ENCODE measurements at places on chromosomes 5 and 9. TPM values are rescaled to one million over a fixed set of nuclear protein-coding genes. Genes with fewer than 3 reads are reported as not detected.

DNA sequence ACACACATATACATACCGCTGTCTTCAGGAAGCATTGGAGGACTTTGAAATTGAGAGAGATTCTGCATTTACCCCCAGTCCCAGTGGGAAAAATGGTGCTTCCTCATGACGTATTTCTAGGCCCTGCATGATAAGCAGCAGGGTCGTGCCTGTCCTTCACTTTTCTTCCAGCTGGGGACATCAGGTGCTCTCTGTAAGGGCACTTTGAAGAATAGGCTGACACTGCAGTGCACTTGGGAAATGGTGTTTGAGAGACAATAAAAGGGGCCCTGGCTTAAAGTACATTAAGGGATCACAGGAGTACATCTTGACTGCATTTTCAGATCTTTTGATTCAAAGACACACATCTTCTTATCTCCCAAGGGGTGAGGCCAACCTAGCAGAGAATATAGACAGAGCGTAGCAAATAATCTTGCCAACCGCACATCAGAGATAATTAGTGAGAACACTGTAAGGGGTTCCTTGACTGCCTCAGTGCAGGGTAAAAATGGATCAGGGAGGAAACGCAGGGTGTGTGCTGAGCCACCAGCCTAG is 437.9 kb downstream of the CSNK1G3 start:
- no peak for DNase-seq

ADGRV1 gene
- 0.42 TPM for total RNA-seq

FAXDC2 gene
- total RNA-seq: 3.5 TPM

GRCh38 chr5:68554571-68555279 is 339.2 kb downstream of the PIK3R1 start:
- no peak for DNase-seq

- no peak for DNase-seq
Measured at GRCh38 chr5:75460532-75460931, 50.9 kb downstream of the CERT1 start.

GRCh38 chr5:160478163-160478562 is 56.5 kb downstream of the PTTG1 start:
- DNase-seq: no peak

DNA sequence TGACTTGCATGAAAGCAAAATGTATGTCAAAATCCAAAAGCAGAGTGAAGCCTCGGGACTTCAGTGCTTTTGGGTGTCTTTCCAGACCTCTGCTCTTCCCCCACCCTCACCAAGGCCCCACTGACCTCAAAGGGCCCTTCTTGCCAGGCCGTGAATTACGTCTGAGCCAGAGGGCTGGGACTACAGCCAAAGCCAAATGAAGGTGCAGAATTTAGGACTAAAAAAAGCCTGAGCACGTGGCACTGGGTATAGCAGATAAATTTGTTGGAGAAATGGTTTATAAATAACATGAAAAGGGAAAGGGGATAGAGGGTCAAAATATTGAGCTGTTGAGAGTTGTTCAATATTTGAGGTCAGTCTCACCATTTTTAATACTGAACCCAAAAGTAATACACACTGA is 163.4 kb downstream of the GHR start:
- no peak for DNase-seq

- no peak for DNase-seq
Measured at GRCh38 chr9:130765137-130766020, 69.7 kb upstream of the ABL1 start.

- DNase-seq: no peak
Measured at GRCh38 chr9:89295400-89295799, 15.6 kb upstream of the CKS2 start.

DNA sequence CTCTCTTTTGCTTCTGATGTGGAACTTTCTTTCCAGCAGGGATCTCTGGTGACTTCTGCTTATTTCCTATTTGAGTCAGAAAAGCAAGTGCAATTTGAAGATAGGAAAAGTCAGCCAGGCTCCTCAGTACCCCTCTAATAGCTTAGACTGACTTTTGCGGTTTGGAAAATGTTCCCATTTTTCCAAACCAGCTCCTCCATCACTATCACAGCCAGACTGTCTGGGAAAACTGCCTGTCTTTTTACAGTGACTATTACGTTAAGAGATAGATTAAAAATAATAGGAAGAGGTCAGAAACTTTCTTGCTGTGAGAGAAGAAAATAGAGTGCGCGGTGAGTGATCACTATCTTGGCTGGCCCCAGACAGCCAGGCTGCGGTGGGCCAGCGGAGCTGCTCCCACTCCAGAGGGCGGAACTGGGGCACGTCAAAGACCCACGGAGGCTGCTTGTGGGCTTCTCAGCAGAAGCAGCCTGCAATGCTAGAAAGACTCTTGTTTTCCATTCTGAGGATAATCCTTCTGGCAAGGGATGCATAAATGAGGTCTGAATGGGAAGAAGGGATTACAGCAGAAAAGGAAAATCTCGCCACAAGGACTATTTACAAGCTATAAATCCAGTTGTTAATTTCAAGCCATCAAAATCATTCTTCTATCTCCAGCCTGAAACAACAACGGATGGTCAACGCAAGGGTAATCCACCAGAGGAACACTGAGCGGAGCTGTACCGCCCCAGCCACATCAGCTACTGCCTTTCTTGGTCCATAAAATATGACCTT is 151.0 kb upstream of the MSX2 start:
- DNase-seq: no peak

DNA sequence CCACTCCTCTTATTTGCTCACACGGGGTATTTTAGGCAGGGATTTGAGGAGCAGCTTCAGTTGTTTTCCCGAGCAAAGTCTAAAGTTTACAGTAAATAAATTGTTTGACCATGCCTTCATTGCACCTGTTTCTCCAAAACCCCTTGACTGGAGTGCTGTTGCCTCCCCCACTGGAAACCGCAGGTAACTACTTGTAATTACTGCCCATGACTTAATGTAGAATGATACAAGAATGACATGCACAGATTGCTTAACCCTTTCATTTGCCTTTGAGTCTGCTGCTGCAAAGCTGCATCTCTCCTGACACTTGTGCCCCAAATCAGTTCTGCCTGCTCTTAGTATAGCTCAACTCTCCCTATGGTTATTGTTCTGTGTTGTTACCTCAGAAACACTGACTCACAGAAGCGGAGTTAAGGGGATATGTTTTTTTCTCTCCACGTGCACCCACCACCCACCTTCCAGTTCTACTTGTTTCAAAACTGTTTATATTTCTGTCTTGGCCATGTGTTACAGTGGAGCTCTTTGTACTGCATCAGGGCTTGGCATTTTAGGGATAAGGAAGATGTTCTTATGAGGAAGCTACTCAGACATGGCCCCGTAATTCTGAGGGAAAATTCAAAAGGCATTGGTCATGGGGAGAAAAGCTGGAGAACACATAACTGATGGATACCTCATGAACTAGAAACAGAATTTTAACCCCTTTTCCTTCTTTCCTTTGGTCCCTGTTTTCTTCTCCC is 2.3 kb downstream of the ADRB2 start:
- no peak for DNase-seq

GRCh38 chr5:127858116-127858784 is 155.1 kb downstream of the CCDC192 start:
- peak; percentile 60 for DNase-seq

DNA sequence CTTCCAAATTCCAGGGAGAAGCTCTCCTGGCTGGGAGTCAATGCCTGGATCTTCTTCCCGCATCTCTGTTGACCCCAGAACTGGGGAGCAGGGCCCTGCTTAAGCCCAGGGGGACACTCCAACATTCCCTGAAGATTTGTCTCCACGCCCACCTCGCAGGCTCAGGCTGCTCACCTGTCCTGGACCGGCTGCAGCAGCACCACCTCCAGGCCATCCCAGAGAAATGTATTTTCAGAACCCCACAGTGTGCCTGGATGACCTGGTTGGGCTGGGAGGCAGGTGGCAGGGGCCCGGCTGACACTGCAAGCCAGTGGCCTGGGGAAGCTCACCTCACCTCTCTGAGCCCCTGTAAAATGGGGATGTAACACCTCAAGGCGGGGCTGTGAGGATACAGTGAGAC is 27.1 kb upstream of the ZBTB43 start:
- DNase-seq: no peak

CWC27 gene
- 9.6 TPM for total RNA-seq

- DNase-seq: no peak
Measured at GRCh38 chr9:114894206-114894605, 36.2 kb downstream of the TNFSF8 start.

SVEP1 gene
- total RNA-seq: not detected

CYSRT1 gene
- 1.6 TPM for total RNA-seq

- DNase-seq: no peak
Measured at GRCh38 chr5:100852988-100853449, 50.1 kb downstream of the ST8SIA4 start.

DNA sequence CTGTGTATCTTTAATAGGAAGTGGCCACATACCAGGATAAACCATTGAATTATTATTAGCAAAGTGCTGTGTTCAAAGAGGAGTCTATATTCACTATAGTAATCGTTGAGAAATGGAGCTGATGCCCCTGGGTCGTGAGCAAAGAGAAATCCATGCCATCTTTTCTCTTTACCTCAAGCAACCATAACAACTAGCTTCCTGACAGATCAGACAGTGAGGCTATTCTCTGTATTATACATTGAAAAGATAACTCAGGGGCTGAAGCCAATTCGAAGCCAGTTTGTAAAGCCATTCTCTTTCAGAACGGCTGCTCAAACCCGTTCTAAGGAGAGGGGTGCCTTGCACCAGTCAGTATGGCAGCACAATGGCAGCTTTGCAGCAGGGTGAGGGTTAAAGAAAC is 680.6 kb downstream of the SEMA5A start:
- no peak for DNase-seq

- no peak for DNase-seq
Measured at GRCh38 chr9:13395156-13395555, 115.7 kb upstream of the MPDZ start.

FOXI1 gene
- not detected for total RNA-seq

GRCh38 chr5:56910210-56910965 is 992 bp downstream of the SETD9 start:
- DNase-seq: peak; percentile 77

GRCh38 chr9:24210641-24211040 is 335.1 kb downstream of the IZUMO3 start:
- DNase-seq: no peak

SLC6A18 gene
- not detected for total RNA-seq

DRD1 gene
- not detected for total RNA-seq

GRCh38 chr5:181145133-181145532 is 2.3 kb upstream of the OR2V2 start:
- DNase-seq: no peak

DNA sequence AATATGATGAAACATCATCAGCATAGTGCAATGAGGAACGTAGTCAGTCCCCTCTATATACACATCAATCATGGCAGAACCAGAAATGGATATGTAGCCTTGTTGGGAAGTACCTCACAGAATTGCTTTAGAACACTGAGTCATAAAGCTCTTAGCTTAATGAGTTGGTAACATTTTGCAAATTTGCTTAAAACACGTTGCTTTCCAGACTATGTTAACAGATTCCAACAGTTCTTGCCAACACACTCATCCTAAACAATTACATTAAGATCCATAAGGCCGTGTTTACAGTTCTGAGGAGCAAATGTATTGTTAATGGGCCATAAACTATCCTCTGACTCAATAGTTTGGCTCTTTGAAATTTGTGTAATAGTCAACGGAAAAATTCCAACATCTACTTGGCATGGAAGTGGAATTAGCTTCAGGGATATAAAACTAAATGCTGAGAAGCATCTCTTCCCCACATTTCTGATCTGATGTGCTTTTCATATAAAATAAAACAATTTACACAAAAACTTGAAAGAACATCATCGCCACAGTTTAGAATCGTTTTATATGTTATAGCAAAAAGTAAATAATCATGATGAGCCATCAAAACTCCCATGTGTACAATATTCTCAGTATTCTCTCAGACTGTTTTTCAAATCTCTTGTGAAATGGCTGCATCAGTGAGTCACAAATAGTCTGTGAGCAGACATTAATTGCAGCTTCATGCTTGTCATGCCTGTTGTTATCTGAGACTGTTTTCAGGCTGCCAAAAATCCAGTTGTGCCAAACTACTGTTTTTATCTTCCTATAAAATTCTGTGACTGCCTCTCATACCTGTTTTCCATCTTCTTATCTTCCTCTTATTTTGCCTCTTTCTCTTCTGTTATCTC is 291.9 kb downstream of the COX7C start:
- no peak for DNase-seq

- peak; percentile 71 for DNase-seq
Measured at GRCh38 chr9:86353655-86354010, 577 bp downstream of the TUT7 start.

- DNase-seq: peak; percentile 80
Measured at GRCh38 chr9:73149371-73150067, 2.1 kb upstream of the ANXA1 start.

DNA sequence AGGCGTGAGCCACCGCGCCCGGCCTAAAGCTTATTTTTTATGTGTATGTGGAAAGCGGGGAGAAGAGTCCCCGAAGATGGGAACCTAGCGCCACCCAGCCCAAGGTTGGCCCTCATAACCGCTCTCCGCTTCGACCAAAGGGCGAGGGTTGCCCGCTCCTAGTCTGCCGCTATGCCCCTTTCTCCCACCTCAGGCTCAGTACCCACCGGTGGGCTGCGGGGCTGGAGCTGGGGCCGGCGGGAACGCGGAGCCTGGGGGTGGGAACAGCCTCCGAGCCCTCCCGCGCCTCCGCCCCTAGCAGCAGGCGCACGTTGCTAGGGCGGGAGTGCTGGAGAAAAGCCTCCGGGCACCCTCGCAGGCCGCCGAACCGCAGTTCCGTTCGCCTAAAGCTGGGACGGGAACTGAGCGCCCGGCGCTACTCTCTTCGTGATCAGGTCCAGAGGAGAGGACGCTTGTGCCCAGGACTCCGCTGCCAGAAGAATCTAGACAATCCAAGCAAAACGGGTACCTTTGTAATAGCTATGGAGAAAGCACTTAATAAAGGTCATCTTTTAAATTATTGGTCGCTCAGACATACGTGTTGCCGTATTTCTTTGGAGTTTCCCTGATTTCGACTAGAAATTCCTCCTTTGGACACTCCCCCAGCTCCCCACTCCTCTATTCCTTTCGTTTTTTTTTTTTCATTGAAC is at the start of gene WDR31:
WDR31 (minus strand) TSS at position 265 of the 689 bp plus-strand sequence. CDS start 8,253 bp downstream, outside the sequence.
- DNase-seq: peak; percentile 87

DNA sequence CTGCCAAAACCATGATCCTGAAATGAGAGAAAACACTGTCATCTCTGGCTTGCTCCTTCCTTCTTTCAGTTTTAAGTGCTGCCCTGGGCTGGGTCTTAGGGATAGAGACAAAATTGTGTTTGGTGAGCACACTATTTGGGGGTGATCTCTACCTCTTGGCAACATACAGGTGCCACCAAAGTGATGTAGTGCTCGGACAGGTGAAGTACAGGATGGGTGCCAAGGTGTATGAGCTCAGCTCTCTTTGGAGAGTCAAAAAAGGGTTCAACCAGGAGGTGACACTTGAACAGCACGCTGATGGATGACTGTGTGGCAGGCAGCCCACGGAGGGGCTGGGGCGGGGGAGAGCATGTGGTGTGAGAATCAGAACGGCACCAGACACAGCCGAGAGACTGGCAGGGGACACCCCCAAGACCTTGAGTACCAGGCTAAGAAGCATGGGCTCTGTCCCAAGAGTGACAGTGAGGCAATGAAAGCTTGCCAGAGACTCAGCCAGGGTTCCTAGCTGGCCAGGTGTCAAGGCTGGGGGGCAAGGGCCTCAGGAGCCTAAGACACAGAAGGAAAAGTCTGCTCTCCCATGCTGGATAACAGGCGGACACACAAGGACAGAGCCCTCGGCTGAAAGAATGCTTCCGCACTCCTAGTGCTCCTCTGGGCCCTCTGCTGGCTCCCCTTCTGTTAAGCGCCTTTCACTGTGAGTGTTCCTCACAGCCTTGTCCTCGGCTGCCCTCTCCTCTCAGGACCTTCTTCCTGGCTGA is 2.5 kb downstream of the NHP2 start:
- DNase-seq: no peak

PCDH1 gene
- 108 TPM for total RNA-seq

IL5 gene
- not detected for total RNA-seq

IFNB1 gene
- total RNA-seq: not detected

PRELID2 gene
- total RNA-seq: 49.7 TPM

CXXC5 gene
- 220 TPM for total RNA-seq
